ENCODE measurements at places on chromosomes 1 and 21.
A peak's percentile ranks its signal among the peaks of the same experiment; 100 is the strongest.

- peak overlapping the region; percentile 55 for H3K27ac ChIP-seq
- H3K4me1 ChIP-seq: peaks cover 21% of the 10 kb centered on the region
- DNase-seq: no peak
- H3K27me3 ChIP-seq: no peaks in the 10 kb centered on the region
- no peak overlapping the region for H3K4me3 ChIP-seq
- H3K36me3 ChIP-seq: no peaks in the 10 kb centered on the region
These were observed 31.7 kb downstream of the RASSF5 start for GRCh38 chr1:206538901-206539640.

GRCh38 chr1:159122005-159122621 lies 45.5 kb upstream of the AIM2 start:
- no peak for DNase-seq
- no peak overlapping the region for H3K27ac ChIP-seq
- no peaks in the 10 kb centered on the region for H3K36me3 ChIP-seq
- H3K4me3 ChIP-seq: no peak overlapping the region
- no peaks in the 10 kb centered on the region for H3K4me1 ChIP-seq
- no peaks in the 10 kb centered on the region for H3K27me3 ChIP-seq

DNA sequence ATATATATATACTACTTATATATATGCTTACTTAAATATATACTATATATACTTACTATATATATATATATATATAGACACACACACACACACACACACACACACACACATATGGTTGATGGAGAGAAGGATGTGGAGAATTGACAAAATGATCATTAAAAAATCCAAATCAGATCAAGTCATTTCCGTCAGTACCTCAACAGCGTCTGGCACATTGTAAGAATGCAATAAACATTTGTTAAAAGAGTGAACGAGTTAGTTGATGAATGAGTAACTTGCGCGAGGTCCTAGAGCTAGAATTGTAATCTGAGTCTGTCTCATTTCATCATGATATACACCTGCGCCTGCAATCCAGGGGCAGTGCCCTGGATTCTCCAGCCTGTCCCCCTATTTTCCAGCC lies 243.0 kb upstream of the MAP1LC3C start:
- H3K4me3 ChIP-seq: no peak overlapping the region
- H3K4me1 ChIP-seq: no peaks in the 10 kb centered on the region
- no peak overlapping the region for H3K27ac ChIP-seq
- DNase-seq: no peak

GRCh38 chr1:11030865-11031264 lies 16.2 kb downstream of the MASP2 start:
- no peaks in the 10 kb centered on the region for H3K36me3 ChIP-seq
- no peak overlapping the region for H3K4me3 ChIP-seq
- no peak overlapping the region for H3K27ac ChIP-seq
- H3K27me3 ChIP-seq: no peaks in the 10 kb centered on the region
- no peak for DNase-seq

GRCh38 chr1:35475856-35476674 lies 81.1 kb downstream of the KIAA0319L start:
- no peaks in the 10 kb centered on the region for H3K27me3 ChIP-seq
- H3K4me3 ChIP-seq: no peak overlapping the region
- DNase-seq: no peak
- no peaks in the 10 kb centered on the region for H3K4me1 ChIP-seq
- H3K27ac ChIP-seq: no peak overlapping the region
- peaks cover 18% of the 10 kb centered on the region for H3K36me3 ChIP-seq

DNA sequence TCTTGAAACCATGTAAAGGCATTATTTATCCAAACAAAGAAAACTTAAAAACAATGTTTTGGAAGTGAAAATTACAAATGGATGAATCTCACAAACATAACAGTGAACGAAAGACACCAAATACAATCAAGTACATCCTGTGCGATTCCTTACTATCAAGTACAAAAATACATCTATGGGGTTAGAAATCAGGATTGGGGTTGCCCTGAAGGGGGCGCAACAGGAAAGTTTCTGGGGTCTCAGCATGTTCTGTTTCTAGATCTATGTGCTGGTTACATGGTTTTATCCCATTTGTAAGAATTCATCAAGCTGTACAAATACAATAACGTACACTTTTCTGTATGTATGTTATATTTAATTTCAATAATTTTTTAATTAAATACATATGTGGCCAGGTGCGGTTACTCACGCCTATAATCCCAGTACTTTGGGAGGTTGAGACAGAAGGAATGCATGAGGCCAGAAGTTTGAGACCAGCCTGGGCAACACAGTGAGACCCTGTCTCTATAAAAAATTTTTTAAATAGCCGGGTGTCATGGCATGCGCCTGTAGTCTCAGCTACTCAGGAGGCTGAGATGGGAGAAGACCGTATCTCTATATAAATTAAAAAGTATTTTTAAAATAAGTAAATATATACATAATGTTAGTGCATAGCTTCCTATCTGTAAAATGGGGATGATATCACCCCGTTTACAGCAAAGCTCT lies 121.5 kb upstream of the SOD1 start:
- no peak overlapping the region for H3K4me3 ChIP-seq
- no peaks in the 10 kb centered on the region for H3K27me3 ChIP-seq
- H3K36me3 ChIP-seq: no peaks in the 10 kb centered on the region

DNA sequence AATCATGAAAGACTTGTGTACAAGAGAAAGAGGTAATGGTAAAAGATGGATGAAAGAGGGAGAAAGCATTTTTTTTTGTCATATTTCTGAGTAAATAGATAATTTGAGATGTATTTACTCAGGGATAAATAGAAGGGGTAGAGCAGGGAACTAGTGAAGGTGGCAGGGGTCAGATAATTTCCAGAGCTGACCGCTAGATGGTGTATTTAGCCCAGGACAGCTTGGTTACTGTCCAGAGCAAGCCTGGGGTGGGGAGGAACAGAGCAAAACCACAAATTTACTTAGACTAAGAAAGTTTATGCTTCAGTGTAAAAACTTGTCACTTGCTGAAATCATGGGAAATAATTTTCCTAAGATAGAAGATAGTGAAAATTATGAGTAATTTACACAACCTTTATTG lies 91.5 kb downstream of the XCL2 start:
- H3K27me3 ChIP-seq: no peaks in the 10 kb centered on the region
- H3K4me1 ChIP-seq: no peaks in the 10 kb centered on the region
- H3K36me3 ChIP-seq: no peaks in the 10 kb centered on the region
- H3K4me3 ChIP-seq: no peak overlapping the region
- DNase-seq: no peak

GRCh38 chr1:230090194-230090711 lies 23.2 kb downstream of the GALNT2 start:
- no peak for DNase-seq
- no peak overlapping the region for H3K4me3 ChIP-seq
- H3K4me1 ChIP-seq: peaks cover 23% of the 10 kb centered on the region
- no peaks in the 10 kb centered on the region for H3K36me3 ChIP-seq
- no peaks in the 10 kb centered on the region for H3K27me3 ChIP-seq

GRCh38 chr1:56975446-56975845 lies 9.6 kb upstream of the C8B start:
- H3K27ac ChIP-seq: no peak overlapping the region
- no peaks in the 10 kb centered on the region for H3K36me3 ChIP-seq
- peaks cover 3% of the 10 kb centered on the region for H3K4me1 ChIP-seq
- H3K4me3 ChIP-seq: no peak overlapping the region

- no peak overlapping the region for H3K27ac ChIP-seq
- no peak overlapping the region for H3K4me3 ChIP-seq
- peaks cover 11% of the 10 kb centered on the region for H3K4me1 ChIP-seq
- H3K36me3 ChIP-seq: no peaks in the 10 kb centered on the region
- H3K27me3 ChIP-seq: no peaks in the 10 kb centered on the region
These were observed 138.9 kb downstream of the NR5A2 start for GRCh38 chr1:200166411-200166810.

DNA sequence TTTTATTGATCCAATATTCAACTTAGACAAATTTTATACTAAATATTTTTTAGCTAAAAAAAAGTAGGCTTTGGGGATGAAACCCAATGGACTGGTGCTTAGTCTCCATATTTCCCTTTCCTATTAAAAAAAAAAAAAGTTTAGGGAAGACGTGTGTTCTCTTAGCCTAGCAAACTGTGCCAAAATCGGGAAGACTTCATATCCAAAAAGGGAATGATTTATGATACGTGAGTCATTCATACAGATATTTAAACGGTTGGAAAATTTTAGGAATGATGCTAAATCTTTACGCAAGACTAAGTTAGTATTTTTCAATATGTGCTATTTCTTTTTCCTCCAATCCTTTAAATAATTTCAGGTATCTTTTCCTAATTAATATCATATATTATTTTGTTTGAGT lies 50.7 kb downstream of the SPATA17 start:
- H3K4me3 ChIP-seq: no peak overlapping the region
- H3K36me3 ChIP-seq: no peaks in the 10 kb centered on the region
- H3K27me3 ChIP-seq: no peaks in the 10 kb centered on the region
- no peak overlapping the region for H3K27ac ChIP-seq

- no peaks in the 10 kb centered on the region for H3K27me3 ChIP-seq
- no peak for DNase-seq
- H3K27ac ChIP-seq: no peak overlapping the region
- H3K4me3 ChIP-seq: no peak overlapping the region
- H3K4me1 ChIP-seq: no peaks in the 10 kb centered on the region
These were observed 77.3 kb upstream of the NEK7 start for GRCh38 chr1:198079432-198079951.
